Renal cortical epithelial cell (primary cell): ENCODE measurements at places on chromosomes 2 and 18. TPM values are rescaled to one million over a fixed set of nuclear protein-coding genes. Genes with fewer than 3 reads are reported as not detected.
A peak's percentile ranks its signal among the peaks of the same experiment; 100 is the strongest.

DNA sequence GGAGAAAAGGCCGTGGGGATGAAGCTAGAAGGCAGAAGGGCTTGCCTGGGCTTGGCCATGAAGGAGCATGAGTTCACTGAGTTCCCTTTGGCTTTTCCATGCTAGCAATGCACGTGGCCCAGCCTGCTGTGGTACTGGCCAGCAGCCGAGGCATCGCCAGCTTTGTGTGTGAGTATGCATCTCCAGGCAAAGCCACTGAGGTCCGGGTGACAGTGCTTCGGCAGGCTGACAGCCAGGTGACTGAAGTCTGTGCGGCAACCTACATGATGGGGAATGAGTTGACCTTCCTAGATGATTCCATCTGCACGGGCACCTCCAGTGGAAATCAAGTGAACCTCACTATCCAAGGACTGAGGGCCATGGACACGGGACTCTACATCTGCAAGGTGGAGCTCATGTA is 2.9 kb downstream of the CTLA4 start:
- no peak for DNase-seq

- DNase-seq: no peak
Observed at GRCh38 chr2:65343386-65343785, 89.0 kb downstream of the SPRED2 start.

- no peak for DNase-seq
Observed at GRCh38 chr2:171512683-171513195, 9.5 kb upstream of the CYBRD1 start.

DNA sequence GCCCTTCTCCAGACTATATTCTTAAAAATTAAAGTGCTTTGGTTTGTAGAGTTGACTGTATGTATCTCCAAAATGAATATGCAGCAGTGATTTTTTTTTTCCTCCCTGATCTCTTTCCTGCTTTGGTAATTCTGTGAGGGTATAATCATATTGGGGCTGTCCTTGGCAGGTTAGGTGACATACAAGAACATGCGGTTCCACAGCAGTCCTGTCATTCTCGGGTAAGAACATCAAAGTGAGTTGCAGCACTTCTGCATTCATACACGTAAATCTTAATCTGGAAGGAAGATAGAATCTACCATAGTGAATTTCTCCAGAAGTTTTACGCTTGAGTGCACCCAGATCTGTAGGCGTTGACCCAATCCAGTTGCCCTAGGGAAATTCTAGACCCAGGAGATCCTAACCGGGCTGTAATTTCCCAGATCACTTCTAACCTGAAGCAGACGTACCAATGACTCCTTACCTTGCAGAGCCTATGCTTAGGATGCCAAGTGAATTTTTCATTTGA is 109.4 kb downstream of the PRPF40A start:
- DNase-seq: no peak

GRCh38 chr2:62663411-62663810 is 42.1 kb upstream of the EHBP1 start:
- DNase-seq: no peak

GRCh38 chr2:74439803-74440377 is 1.8 kb downstream of the RTKN start:
- DNase-seq: no peak

GRCh38 chr2:47083886-47084687 is 71.0 kb downstream of the STPG4 start:
- no peak for DNase-seq

DNA sequence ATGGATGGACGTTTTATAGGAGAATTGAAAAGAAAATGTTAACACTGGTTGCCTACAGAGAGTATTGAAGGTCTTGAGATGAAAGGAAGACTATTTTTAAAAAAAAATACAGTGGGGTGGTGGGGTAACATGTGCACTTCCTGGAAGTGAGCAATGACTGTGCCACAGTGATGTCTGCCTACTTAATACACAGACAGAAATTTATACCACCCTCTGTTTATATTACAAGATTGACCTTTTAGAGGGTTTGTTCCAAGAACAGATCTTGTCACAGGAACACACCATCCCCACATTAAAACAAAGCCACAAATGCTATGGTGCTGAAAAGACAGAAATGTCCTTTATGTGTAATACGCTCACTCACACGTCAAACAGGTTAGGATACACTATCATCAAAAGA is 87.6 kb downstream of the THADA start:
- DNase-seq: no peak

DNA sequence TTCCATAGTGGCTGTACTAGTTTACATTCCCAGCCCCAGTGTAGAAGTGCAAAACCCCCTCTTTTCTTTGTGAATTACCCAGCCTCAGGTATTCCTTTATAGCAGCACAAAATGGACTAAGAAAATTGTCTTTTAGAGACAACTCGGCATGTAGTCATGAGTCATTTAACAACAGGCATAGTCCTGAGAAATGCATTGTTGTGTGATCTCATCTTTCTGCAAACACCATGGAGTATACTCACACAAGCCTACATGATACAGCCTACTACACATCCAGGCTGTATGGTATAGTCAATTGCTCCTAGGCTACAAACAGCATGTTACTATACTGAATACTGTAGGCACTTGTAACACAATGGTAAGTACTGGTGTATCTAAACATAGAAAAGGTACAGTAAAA is 44.4 kb upstream of the MBP start:
- DNase-seq: peak; percentile 50

DNA sequence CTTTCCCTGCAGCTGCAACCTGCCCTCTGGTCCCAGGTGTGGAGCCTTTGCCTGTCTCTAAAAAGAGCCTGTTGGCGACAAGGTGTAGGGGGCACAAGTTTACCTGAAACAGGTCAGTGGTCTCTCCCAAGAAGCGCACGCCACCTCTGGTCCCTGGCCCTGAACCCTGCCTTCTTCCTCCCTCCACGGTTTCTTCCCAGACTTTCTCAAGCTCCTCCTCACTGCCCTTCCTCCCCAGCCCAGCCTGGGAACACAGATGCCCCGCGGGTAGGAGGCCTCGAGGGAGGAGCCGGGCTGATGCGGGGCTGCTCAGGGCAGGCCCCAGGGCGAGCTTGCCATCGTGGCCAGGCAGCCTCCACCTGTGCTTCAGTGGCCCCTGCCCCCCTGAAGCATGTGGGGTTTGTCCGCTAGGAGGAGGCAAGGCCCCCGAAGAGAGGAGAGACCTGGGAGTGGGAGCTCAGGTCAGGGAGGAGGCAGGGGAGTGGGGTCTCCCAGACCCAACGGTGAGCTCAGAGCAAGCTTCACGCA is 89.5 kb downstream of the SMAD7 start:
- DNase-seq: no peak

- peak; percentile 61 for DNase-seq
Observed at GRCh38 chr2:158394453-158394852, 62.1 kb downstream of the CCDC148 start.

GRCh38 chr2:164039270-164039669 is 303.5 kb upstream of the FIGN start:
- DNase-seq: no peak

DNA sequence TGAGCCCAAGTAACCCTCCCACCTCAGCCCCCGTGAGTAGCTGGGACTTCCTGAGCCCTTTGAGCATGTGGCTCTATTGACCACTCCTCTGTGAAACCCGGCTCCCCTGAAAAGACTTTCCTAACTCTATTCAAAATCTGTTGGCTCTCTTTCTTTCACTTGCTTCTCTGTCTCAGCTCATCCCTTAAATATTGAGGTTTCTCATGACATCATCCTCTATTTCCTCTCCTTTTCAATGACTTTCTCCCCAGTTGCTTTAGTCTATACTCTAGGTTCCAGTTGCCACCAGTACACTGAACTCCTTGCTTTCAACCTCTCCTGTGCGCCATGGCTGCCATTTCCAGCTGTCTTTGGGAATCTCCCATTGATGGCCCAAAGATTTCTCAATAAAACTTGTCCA is 79.8 kb upstream of the STK17B start:
- DNase-seq: no peak

GRCh38 chr2:224847961-224848850 is 132.0 kb upstream of the CCDC195 start:
- DNase-seq: peak; percentile 89

DNA sequence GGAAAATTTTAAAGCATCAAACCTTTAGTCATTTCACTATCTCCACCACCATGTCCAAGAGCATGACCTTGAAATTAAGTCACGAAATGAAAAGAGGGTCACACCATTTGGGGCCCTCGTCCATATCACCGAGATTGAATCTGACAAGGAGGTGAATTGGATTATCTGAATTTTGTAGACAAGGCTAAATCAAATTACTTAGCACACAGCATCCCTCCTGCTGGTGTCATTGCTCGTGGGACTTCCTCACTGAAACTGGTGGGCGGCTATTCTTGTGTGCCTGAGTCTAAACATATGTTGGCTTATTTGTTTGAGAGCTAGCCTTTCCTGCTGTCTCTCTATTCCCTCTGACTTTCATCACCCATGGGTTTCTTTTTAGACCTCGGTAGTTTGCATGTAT is 64.6 kb upstream of the CNGA3 start:
- DNase-seq: no peak

GRCh38 chr2:89842180-89842908 is 1150.9 kb downstream of the RPIA start:
- no peak for DNase-seq

GRCh38 chr2:219155054-219155644 is 5.5 kb downstream of the NHEJ1 start:
- peak; percentile 70 for DNase-seq

DNA sequence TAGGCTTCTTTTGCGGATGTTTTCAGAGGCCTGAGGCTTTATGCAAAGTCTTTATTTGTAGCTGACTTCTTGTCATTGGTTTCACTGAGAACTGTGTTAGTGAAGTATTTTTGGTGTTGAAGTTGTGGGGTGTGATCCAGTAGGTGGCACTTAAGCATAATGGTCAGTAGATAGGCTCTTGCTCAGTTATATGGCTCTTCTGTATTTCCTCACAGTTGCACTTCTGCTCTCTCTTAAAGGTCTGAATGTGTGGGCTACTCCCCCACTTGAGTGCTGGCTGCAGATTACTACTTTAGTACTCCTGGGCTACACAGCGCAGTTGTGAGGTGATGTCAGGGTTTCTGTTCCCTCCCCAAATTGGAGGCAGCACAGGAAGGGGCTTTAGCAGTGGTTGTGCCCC is 133.8 kb upstream of the SCN7A start:
- DNase-seq: no peak

GRCh38 chr2:110674620-110675555 is 3.0 kb downstream of the BUB1 start:
- peak; percentile 84 for DNase-seq

DNA sequence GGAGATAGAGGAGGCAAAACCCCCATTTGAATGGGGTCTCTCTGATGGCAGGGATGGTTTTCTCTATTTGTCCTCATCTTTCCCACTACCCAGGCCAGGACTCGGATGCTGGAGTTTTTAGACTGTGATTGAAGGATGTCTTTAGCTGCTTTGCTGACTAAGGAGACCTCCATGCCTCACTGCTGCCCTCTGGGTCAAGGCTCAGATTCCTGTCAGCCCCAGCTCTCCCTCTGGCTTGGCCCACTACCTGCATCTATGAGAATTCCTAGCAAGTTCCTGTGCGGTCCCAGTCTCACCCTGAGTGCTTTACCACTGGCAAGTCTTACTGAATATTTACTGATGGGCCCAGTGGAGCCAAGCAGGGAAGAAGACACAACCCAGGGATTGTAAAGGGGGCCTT is 184.0 kb downstream of the CELF4 start:
- peak; percentile 7 for DNase-seq

DNA sequence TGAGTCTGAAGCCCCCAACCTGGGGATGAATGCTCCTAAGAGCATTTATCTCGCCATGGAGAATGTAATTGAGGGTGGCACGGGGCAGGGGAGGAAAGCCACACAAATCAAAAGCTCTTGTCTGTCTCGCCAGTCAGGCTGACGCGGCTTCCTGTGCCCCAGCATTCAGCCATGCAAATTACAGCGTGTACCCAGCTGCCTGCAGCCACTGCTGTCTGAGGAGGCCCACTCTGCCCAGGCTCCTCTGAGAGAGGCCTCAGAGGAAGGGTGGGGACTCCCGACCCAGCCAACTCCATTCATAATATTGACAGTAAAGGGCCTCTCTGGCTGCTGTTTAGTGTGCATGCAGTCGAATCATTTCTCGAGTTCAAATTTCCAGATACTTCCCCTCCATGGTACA is 22.0 kb downstream of the SMAD7 start:
- peak; percentile 72 for DNase-seq

DNA sequence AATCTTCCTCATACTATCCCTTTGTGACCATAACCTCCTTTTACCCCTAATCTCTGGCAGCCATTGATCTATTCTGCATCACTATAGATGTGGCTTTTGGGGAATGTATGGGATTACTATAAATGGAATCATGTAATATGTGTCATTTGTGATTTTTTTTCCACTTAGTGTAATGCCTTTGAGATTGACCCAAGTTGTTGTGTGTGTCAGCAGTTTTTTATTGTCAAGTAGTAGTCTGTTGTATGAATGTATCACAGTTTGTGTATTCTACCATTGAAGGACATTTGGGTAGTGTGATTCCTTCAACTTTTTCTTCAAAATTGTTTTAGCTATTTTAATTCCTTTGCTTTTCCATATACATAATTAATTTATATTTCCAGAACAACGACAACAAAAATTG is 18.6 kb downstream of the VRK2 start:
- DNase-seq: no peak

DNA sequence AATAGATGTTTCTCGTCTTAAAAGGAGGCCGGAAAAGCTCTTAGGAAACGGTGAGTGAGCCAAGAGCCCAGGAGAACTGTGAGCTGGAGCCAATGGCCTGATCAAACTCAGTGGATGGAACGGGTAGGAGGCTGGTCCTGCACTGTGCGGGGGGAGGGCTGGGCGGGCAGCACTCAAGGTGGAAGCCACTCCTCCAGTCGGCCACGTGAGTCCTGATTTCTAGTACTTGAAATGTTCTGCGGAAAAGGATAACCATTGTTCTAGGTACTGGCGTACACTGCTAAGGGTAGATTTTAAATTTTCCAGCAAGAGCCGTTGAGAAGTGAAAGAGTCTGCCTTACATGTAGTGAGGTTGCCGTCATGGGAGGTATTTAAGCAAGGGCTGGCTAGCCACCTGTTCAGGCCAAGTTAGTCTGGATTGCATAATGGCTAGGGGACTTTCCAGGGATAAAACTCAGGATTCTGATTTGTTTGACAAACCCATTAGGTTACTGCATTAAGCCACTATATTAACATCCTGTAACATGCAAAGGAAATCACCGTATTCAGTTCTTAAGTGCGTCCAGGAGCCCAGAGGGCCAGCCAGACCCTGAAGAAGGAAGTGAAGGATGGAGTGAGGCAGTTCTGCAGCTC is 51.3 kb upstream of the ODC1 start:
- peak; percentile 42 for DNase-seq

Gene CPLX4
- total RNA-seq: not detected in 2 replicates

Gene NT5DC4
- total RNA-seq: not detected in 2 replicates

Gene KCNK3
- total RNA-seq: 9.6 and 13.7 TPM in 2 replicates

Gene SLC8A1
- total RNA-seq: 11.7 and 12.9 TPM in 2 replicates

Gene CKAP2L
- total RNA-seq: 0.40 and 4.2 TPM in 2 replicates

Gene SLC30A3
- total RNA-seq: 0.10 TPM in 1 of 2 replicates, not detected in the other

Gene ANKRD36B
- total RNA-seq: 16.0 and 38.1 TPM in 2 replicates

Gene THSD7B
- total RNA-seq: 0.45 TPM in 1 of 2 replicates, not detected in the other

Gene SPATA3
- total RNA-seq: not detected in 2 replicates

Gene LOXHD1
- total RNA-seq: not detected in 2 replicates

Gene NGEF
- 0.35 and 0.75 TPM in 2 replicates for total RNA-seq

Gene C2orf92
- 0.17 and 3.9 TPM in 2 replicates for total RNA-seq

Gene SCN3A
- 1.6 and 23.8 TPM in 2 replicates for total RNA-seq
